ENCODE measurements at places on chromosomes 16 and 17.

DNA sequence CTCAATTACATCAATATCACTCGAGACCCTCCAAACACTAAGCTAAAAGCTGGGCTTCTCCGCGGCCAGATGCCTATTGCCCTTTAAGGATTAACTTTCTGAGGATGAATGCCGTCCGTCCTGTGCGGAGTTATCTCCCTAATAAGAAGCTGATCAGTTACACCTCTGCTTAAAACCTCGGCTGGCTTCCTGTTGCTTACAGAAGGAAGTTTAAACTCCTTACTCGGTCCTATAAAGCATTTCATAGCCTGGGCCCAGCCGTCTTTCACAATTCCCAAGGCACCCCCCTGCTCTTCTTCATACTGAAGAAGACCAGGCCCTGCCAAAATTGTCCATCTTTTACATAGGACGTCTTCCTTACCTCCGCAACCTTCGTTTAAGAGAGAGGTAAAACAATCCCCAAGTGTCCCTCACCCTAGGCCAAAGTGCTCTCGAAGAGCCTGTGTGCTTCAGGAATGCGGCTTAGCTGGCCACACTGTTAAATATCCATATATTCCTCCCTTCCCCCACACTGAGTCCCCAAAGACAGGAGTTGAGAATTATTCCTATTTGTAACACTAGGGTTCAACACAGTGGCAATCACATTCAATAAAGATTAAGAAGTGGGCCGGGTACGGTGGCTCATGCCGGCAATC lies 112.6 kb upstream of the IRX5 start:
- no peak for DNase-seq

DNA sequence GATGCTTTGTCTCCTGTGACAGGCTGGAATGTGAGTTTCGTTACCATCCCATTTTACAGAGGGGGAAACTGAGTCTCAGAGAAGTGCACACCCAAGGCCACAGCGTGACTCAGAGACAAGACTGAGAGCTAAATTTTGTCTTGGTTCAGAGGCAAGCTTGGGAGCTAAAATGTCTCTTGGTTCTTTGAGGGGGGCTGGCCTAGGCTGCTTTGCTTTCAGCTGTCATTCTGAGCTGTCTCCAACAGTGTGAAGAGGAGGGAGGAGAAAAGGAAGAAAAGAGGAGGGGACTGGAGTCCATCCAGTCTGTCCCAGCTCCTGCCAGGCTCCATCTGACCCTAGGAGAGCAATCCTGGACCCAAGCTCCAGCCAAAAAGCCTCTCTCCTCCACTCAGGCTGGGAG lies at the start of gene CLEC19A:
Gene CLEC19A (plus strand): TSS at position 301 of the 400 bp plus-strand sequence. CDS start 121 bp downstream, outside the sequence.
- DNase-seq = no peak

GRCh38 chr16:1221628-1222552 lies 3.2 kb downstream of the TPSG1 start:
- DNase-seq = no peak

- no peak for DNase-seq
These were observed 7.6 kb upstream of the IL27 start for GRCh38 chr16:28514246-28514645.

- no peak for DNase-seq
These were observed 24.8 kb upstream of the NDRG4 start for GRCh38 chr16:58475091-58475619.

GRCh38 chr17:81044764-81045589 lies 10.0 kb downstream of the BAIAP2 start:
- DNase-seq = no peak

DNA sequence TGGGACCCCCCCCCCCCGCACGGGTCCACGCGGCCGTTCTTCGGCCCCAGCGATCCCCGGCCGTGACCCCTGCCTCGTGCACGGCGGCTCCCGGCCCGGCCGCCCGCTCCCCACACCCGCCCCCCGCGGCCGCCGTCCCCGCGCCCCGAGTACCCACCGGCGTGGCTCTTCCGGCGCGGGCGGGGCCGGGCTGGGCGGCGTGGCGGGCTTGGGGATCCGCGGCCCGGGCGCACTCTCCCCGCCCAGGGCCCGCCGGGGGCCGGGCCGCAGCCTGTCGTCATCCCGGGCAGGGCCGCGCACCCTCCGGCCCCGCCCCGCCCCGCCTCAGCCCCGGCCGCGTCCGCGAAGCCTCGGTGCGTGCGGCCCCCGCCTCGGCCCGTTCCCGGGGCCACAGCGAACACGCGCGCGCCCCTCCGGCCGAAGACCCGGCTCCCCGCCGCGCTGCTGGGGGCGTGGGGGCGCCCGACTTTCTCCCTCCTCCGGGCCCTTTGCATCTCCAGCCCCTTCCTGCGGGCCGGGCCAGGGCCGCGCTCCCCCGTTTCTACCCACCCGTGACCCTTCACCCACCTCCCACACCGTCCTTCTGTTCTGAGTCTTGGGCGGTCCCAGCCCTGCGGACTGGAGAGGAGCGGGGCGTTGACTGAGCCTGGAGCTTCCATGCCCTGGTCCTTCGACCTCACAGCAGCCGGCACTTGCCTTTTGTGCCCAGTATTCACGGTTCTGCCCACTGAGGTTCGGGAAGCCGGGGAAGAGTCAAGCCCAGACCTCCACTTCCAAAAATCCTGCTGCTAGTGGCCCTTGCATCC lies 840 bp downstream of the MYO1C start:
- DNase-seq = no peak

- no peak for DNase-seq
These were observed 415.5 kb upstream of the CDH11 start for GRCh38 chr16:65537336-65537735.

- DNase-seq = no peak
These were observed 359.1 kb downstream of the SEC14L1 start for GRCh38 chr17:77499699-77500435.
